ENCODE measurements at places on chromosomes 1 and 21. TPM values are rescaled to one million over a fixed set of nuclear protein-coding genes. Genes with fewer than 3 reads are reported as not detected.
A peak's percentile ranks its signal among the peaks of the same experiment; 100 is the strongest.

- H3K36me3 ChIP-seq: no peaks in the 10 kb centered on the region
- H3K27me3 ChIP-seq: peaks cover 20% of the 10 kb centered on the region
- no peak for DNase-seq
Measured at GRCh38 chr1:67468066-67468718, 38.0 kb upstream of the SERBP1 start.

MIA3 gene
- 70.0 TPM for total RNA-seq

FAM72B gene
- total RNA-seq: 22.0 TPM

ANKRD65 gene
- 1.9 TPM for total RNA-seq

GRCh38 chr21:29939924-29940275 lies at the start of gene GRIK1:
GRIK1 (minus strand) TSS chr21:29939996.
- no peaks in the 10 kb centered on the region for H3K36me3 ChIP-seq
- H3K4me1 ChIP-seq: peaks cover 8% of the 10 kb centered on the region
- DNase-seq: peak; percentile 27
- no peak within 1 kb of the TSS for H3K27ac ChIP-seq

PATJ gene
- 57.9 TPM for total RNA-seq
